Choroid plexus epithelial cell (primary cell): ENCODE measurements at places on chromosomes 2 and 18.

- peak; percentile 66 for DNase-seq
These were observed 1.2 kb downstream of the ANKMY1 start for GRCh38 chr2:240556553-240557100.

DNA sequence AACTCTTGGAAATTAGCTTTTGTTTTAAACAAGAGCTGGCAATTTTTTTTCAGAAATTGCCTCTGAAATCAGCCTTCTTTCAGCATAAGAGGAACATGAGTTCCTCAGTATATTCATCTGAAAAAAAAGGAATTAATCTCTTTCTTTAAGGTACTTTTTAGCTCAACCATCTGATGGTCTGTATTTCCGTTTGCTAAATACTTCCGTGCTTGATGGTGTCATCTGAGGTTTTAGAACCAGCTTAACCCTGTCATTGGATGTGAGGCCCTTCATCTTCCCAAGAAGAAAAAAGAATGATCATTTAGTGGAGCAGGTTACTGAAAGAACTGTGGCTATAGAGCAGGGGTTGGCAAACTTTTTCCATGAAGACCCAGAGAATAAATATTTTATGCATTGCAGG lies 175.0 kb downstream of the TRABD2A start:
- no peak for DNase-seq

GRCh38 chr2:62270728-62271127 lies 74.8 kb downstream of the B3GNT2 start:
- peak; percentile 67 for DNase-seq

DNA sequence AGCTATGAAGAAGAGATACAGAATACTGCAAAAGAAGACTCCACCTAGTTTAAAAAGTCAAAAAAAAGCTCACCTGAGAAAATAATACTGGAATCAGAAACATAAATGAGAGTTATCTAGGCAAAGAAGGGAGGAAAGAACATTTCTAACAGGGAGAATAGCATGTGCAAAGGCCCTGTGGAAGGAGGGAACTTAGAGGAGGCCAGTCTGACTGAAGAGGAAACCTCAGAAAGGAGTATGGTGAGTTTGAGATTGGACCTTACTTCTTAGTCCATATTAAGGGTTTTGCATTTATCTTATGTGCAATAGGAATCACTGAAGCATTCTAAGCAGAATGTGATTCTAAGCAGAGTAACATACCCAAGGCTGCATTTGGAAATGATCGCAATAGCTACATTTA lies 193.2 kb downstream of the LNPK start:
- no peak for DNase-seq

DNA sequence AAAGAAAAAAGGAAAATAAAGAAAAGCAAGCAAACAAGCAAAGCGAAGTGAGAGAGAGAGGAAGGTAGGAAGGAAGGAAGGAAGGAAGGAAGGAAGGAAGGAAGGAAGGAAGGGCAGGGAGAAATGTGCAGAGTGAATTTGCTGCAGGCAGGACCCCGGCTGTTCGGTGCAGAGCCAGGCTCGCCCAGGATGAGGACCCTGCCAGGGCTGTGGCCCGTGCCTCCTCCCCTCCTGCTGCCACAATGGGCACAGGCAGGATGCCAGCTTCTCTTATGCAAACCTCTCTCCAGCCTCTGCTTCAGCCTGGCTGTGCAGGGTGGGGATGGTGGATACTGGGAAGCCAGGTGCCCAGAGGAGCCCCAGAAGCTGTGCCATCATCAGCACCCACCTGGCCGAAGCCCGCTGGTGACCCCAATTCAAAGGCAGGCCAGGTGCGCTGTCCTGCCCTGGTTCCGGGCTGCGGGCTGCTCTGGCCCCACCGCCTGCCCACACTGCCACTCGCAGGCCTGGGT lies 3.2 kb downstream of the GPR17 start:
- DNase-seq = no peak

DNA sequence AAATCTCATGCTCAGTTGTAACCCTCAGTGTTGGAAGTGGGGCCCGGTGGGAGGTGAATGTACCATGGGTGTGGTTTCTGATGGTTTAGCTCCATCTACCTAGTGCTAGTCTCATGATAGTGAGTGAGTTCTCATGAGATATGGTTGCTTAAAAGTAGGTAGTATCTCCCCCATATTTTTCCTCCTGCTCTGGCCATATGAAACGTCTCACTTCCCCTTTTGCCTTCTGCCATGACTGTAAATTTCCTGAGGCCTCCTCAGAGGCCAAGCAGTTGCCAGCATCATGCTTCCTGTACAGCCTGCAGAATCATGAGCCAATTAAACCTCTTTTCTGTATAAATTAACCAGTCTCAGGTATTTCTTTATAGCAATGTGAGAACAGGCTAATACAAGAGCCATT lies 62.8 kb upstream of the RNF152 start:
- DNase-seq = no peak

- no peak for DNase-seq
These were observed 287.4 kb upstream of the HDAC4 start for GRCh38 chr2:239688122-239688681.

GRCh38 chr2:95069465-95069864 lies 44.0 kb downstream of the MAL start:
- DNase-seq = no peak

- DNase-seq = no peak
These were observed 240.2 kb upstream of the CCDC68 start for GRCh38 chr18:55199291-55199963.

- DNase-seq = no peak
These were observed 83.5 kb upstream of the CD226 start for GRCh38 chr18:70031221-70031620.
